ENCODE measurements at places on chromosomes 3 and 15. TPM values are rescaled to one million over a fixed set of nuclear protein-coding genes. Genes with fewer than 3 reads are reported as not detected.
A peak's percentile ranks its signal among the peaks of the same experiment; 100 is the strongest.

The FGF12 gene
- polyA plus RNA-seq: not detected

The CPNE4 gene
- not detected for polyA plus RNA-seq

The XCR1 gene
- not detected for polyA plus RNA-seq

The PLA2G4D gene
- not detected for polyA plus RNA-seq

The SLC24A5 gene
- polyA plus RNA-seq: not detected

The SLC12A1 gene
- not detected for polyA plus RNA-seq

The FAM43A gene
- 8.3 TPM for polyA plus RNA-seq

The SPG11 gene
- polyA plus RNA-seq: 27.7 TPM

The RTP1 gene
- polyA plus RNA-seq: not detected

The CCRL2 gene
- 1.4 TPM for polyA plus RNA-seq

The ETV5 gene
- not detected for polyA plus RNA-seq

DNA sequence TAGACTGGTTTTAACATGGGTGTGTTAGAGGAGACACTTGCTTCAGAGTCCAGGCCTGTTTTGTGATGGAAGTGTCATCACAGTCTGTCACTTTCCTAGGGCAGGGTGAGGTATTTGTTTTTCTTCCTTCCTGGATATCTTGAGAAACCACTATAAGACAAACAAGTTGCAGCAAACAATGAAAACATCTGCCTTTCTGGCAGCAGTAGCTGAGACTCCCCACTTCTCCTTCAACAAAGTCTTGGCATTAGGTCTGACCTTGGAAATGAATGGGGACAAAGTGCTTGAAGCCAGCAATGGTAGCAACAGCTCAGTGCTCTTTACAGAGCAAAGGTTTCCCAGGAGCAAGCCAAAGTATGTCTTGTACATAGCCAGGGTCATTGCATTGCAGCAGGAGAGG is 64.6 kb downstream of the CD200 start:
- no peak for DNase-seq

DNA sequence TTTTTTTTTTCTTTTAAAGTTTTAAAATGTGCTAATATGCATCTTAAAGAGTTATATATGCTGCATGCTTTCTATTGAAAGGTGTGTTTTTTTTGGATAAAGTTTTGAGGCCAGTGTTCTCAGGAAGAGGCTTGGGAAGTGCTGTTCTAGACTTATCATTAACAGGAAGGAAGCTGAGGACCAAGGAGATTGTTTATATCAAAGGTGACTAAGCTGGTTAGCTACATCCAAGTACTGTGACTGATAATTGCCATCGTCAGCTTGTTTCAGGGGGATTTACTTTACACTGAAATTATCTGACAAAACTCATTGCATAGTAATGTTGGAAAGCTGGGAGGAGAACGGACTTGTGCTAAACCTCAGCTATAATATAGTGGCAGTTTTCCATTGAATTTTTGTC is 36.3 kb upstream of the UTS2B start:
- no peak for DNase-seq

DNA sequence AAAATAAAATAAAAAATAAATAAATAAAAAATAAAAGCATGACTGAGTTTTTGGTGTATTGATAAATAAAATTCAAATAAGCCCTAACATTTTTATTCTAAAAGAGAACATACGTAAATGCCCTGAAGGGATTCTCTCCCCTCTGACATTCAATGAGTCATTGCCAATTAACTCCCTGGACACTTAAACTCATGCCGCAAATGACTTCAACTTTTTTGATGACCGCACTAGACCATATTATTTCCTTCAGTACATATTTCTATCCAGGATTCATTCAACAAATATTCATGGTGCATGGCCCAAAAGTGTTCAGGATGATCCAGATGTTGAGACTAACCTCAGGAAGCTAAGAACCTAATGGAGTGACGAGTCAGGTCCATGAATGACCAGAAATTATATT is 195.9 kb upstream of the LRRN1 start:
- no peak for DNase-seq

- no peak for DNase-seq
Measured at GRCh38 chr3:43709022-43709421, 18.3 kb downstream of the ABHD5 start.

DNA sequence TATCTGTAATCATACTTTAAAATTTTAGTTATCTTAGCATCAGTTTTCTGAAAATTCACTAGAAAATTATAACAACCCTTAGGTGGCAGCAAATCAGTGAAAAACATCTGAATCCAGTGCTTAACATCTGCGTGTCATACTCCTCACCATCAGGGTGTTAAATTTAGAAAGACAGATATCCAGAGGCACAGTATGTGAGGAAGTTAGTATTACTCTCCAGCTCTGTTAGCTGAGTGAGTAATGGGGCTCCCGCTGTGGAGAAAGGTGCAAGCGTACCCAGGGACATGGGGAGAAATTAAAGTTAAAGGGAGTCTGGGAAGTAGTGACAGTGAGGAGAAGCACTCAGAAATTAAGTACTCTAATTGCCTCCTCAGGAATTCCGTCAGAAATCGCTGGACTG is 50.9 kb downstream of the CEP63 start:
- DNase-seq: no peak

GRCh38 chr15:81562986-81563385 is 189.0 kb upstream of the TMC3 start:
- DNase-seq: no peak

GRCh38 chr15:100340721-100341238 is 995 bp downstream of the ADAMTS17 start:
- no peak for DNase-seq

GRCh38 chr3:129070086-129070885 is 9.7 kb downstream of the GP9 start:
- no peak for DNase-seq

DNA sequence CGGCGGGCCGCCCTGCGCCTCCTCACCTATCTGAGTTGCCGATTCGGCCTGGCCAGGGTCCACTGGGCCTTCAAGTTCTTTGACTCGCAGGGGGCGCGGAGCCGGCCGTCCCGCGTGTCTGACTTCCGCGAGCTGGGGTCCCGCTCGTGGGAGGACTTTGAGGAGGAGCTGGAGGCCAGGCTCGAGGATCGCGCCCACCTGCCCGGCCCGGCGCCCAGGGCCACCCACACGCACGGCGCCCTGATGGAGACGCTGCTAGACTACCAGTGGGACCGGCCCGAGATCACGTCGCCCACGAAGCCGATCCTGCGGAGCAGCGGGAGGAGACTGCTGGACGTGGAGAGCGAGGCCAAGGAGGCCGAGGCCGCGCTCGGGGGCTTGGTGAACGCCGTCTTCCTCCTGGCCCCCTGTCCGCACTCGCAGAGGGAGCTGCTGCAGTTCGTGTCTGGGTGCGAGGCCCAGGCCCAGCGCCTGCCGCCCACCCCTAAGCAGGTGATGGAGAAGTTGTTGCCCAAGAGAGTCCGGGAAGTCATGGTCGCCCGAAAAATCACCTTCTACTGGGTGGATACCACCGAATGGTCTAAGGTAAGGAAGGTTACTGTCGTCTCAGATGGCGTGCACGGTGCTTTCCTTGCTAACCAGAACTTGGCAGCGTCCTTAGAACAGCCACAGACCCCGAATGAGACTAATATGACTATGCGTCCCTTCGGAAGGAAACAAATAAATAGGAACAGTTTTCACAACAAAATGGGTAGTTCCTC is 567 bp downstream of the TICRR start:
- peak; percentile 34 for DNase-seq

DNA sequence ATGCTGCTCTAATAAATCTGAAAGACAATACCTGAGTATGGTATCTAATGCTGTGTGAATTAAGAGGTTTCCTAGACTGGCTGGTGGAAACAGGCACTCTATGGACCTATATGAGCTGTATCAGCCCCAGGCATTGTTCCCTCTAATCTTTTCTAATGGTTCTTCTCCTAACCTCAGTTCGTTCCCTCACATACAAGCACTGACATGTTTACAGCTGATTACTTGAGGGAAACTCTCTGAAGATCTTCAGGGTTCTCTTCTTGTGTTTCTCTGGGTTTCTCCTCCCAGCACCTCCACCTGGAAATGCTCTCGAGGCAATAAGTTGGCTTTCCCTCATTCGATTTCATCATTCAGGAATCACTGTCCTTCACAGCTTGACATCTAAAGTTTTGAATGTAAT is 52.9 kb downstream of the KLF15 start:
- DNase-seq: no peak

DNA sequence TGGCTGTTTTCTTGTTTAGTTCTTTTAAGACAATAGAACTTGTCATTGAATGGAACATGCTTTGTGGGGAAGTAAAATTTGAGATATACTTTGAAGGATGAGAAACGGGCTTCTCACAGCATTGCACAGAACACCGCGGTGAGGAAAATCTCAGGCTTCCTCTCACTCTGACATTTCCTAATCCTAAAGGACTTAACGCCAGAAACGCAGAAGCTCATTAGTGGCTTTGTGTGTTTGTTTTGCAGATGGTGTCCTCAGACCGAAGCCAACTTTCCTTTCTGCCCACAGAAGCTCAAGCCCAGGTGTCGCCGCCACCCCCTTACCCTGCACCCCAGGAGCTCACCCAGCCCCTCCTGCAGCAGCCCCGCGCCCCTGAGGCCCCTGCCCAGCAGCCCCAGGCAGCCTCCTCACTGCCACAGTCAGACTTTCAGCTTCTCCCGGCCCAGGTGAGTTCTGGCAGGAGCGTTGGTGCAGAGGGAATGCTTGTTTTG is 78.9 kb upstream of the BLM start:
- no peak for DNase-seq

DNA sequence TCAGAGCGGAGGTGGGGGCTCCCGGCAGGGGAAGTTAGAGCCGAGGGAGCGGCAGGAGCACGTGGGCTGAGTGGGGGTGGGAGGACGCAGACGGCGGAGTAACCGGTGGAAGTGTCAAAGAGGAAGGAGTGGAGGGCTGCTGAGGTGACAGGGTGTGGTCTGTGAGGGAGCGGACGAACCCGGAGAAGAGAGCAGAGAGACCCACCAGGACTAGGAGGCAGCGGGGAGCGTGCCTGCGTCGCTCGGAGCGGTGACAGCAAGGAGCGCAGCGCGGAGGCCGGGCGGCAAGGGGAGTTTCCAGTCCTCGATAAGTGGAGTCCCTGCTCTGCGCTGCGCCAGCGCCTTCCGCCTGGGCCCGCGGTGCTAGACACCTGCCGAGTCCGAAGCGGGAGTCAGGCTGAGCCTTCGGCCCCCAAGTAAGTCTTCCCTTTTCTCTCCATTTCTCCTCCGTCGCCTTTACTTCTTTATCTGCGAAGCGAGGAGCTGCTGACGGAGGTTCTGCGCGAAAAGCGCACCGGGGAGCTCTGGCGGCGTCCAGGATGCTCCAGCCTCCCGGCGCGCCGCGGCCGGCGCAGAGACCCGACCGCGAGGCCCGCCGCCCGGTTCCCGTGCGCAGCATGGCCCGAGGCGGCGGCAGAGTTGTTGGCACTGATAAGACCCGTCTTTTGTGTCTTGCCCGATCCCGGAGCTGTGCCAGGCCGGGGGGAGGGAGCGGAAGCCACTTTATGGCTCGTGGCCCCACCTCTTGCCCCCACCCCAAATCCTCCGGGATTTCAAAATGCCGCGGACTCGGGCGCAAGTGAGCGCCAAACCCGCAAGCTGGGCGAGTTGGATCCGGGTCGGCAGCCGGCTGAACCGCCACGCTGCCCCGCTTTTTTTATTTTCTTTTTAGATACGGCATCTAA is 533.0 kb upstream of the SEMA6D start:
- no peak for DNase-seq

- DNase-seq: no peak
Measured at GRCh38 chr3:14549256-14549919, 9.2 kb upstream of the GRIP2 start.

GRCh38 chr3:103919327-103919726 is 1447.4 kb upstream of the ALCAM start:
- no peak for DNase-seq

GRCh38 chr3:151265866-151266265 is 12.5 kb downstream of the P2RY14 start:
- DNase-seq: no peak

DNA sequence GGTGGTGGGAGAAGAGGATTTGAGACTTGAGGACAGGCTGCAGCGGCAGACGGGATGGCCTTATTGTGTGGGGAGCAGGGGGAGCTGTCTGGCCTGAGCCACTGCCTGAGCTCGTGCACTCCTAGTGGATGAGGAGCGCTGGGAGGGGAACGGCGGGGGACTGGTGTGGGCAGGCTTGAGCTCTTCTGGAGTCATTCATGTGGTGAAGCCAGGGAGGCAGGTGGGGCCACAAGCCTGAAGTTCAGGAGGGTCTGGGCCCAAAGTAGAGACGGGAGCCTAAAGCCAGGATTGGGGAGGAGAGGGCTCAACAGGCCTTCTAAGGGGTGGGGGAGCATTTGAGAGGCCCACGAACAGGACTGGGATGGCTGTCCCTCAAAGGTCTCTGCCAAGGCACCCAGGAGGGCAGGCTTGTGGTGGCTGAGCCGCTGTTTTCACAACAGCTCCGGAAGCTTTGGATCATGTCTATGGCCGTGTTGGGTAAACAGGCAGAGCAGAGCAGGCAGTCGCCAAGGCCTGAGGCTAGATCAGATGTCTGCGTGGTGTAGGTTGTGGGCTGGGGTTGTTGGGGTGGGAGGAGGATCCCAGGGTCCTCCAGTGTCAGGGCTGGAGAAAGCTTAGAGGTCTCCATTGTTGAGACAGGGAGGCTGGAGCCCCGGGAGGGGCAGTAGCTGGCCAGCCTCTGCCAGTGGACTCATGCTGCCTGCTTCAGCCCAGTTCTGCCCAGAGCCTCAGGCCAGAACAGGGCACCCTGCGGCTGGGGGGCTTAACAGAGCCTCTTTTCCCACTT is 8.2 kb downstream of the PRKCD start:
- DNase-seq: no peak

DNA sequence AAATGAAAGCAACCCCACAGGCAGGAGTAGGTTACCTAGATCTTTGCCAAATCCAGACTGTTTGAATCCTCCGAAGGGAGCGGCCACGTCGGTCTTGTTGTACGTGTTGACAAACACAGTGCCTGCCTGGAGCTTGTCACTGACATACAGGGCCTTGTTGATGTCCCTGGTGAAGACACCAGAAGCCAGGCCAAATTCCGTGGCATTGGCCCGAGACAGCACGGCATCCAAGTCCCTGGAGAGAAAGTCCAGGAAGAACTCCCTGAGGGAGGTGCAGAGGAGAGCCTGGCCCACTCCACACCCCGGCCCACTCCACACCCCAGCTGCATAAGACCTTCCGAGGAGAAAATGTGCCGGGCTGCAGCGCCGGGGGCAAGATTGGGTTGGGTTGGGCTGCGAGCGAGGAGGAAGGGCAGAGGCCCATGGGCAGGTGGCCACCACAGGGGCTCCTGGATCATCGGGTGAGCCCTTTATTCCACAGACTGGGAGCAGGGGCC is 21.8 kb upstream of the SLC41A3 start:
- no peak for DNase-seq

- no peak for DNase-seq
Measured at GRCh38 chr3:138761002-138761401, 73.7 kb downstream of the PIK3CB start.

- DNase-seq: no peak
Measured at GRCh38 chr3:157408499-157409149, 28.0 kb upstream of the PTX3 start.

Data from CD4-positive, CD25-positive, alpha-beta regulatory T cell (primary cell).